Bronchial smooth muscle cell (primary cell): ENCODE measurements at places on chromosomes 1 and 21. TPM values are rescaled to one million over a fixed set of nuclear protein-coding genes. Genes with fewer than 3 reads are reported as not detected.

Gene CD84
- total RNA-seq, result not detected in 2 replicates

Gene MROH9
- total RNA-seq, result 0.09 TPM in 1 of 2 replicates, not detected in the other

Gene DLGAP3
- total RNA-seq, result under 0.01 TPM in 1 of 2 replicates, not detected in the other

Gene PPFIA4
- 5.5 and 9.4 TPM in 2 replicates for total RNA-seq

Gene KRTAP12-2
- not detected in 2 replicates for total RNA-seq
